ENCODE measurements at places on chromosomes 16 and 17.
A peak's percentile ranks its signal among the peaks of the same experiment; 100 is the strongest.

DNA sequence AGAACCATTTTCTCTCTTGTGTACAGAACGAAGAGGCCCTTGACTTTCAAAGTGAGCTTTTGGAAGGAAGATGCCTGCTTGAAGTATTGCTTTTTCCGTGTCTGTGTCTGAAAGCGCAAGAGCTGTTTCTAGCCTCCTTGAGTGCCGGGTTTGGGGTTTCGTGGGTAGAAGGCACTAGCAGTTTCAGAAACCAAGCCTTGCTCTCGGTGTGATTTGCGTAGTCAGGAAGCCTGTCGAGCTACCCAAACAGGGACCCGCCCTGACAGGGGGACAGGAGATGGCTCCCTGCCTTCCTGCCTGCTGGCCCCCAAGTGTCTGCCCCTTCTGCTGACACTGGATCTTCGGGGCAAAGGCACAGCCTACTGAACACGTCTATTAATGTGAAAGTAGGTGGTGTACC lies 322.0 kb downstream of the MAF start:
- DNase-seq = peak; percentile 90

- DNase-seq = no peak
These were observed 31.9 kb downstream of the PLCG2 start for GRCh38 chr16:81810894-81811538.

DNA sequence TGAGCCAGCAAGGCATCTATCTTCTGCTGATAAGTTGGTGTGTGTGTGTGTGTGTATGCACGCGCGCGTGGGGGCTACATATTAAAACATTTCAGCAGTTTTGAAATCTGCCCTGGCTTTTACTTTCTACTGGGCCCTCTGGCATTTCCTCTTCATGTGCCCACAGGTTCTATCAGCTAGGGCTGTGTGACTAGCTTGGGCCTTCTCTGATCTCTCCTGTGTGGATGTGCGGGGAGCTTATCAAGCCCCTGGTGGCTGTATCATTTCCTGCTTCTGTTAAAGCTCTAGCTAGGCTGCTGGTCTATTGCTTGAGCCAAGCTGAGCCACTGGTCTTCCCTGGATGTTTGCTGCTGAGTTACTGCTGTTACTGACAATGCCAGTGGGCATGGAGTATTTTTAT lies 132.5 kb downstream of the AATF start:
- DNase-seq = no peak

GRCh38 chr16:54934481-54935265 lies 4.0 kb downstream of the IRX5 start:
- DNase-seq = no peak

DNA sequence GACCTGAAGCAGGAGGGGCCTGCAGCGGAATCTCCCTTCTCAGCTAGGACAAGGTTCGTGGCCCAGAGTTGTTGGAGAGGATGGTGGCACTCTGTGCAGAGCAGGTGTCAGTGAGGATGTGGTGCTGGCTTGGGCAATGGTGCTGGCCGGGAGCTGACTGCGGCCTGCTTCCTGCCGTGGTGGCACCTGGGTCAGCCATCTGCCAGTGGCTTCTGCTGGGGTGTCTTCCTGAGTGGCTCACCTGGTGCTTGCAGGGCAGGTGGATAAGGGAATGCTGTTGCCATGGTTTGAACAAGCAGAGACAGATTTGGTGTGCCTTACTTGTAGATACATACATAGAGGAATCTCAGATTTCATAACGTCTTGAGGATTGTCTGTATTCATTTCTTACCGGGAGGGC lies 69.6 kb downstream of the SEC14L1 start:
- DNase-seq = no peak

DNA sequence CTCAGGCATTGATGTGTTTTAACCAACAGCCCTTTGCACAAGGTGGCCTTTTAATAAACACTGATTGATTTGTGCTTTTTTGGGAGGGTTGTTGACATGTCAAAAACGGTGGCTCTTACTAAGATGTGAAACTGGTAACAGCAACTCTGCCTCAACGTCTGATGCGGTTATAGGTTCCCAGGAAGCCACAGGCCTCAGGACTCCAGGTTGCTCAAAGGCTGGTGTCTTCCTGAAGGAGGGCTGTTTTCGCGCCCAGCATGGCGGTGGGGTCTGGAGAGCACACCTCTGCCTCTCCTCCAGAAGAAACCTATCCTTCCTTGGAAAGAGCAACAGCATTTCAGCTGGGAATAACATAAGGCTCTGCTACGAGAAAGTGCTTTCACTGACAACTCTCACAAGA lies 187.5 kb downstream of the IRF8 start:
- no peak for DNase-seq

DNA sequence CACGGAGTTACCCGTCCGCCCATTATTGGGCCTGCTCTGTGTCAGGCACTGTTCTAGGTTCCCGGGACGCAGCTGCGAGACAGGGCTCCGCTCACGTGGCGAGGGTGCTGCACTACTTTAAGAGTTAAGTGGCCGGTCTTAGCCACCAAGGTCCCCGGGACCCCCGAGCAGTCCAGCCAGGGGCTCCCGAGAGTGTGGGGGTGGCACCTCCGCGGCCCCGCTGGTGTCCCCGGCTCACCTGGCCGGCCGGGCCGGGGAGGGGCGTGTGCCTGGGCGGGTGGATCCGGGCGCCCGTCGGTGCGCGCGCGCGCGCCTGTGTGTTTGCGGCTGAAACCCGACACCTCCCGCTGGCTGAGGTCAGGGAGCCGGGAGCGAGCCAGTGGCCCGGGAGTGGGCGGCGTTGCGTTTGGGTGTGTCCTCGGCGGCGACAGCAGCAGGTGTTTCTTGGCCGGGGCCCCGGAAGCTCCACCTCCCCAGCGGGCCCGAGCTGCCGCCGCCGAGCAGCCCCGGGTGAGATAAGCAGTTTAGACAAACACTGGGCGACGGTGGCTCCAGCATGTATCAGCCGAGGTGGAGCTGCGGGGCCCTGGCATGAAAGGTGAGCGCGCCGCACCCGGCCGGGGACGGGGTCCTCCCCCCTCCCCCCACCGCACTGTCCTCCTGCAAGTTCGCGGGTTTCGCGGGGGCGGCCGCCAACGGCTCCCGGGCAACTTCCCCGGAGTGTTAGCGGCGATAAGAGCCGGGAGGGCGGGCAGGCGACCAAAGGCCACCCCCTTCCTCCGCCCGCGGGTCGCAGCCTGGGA lies at the start of gene GSE1:
TSS of gene GSE1 (plus strand) at position 522 of the 803 bp plus-strand sequence. CDS start at position 592, 70 bp downstream.
- DNase-seq = peak; percentile 68

DNA sequence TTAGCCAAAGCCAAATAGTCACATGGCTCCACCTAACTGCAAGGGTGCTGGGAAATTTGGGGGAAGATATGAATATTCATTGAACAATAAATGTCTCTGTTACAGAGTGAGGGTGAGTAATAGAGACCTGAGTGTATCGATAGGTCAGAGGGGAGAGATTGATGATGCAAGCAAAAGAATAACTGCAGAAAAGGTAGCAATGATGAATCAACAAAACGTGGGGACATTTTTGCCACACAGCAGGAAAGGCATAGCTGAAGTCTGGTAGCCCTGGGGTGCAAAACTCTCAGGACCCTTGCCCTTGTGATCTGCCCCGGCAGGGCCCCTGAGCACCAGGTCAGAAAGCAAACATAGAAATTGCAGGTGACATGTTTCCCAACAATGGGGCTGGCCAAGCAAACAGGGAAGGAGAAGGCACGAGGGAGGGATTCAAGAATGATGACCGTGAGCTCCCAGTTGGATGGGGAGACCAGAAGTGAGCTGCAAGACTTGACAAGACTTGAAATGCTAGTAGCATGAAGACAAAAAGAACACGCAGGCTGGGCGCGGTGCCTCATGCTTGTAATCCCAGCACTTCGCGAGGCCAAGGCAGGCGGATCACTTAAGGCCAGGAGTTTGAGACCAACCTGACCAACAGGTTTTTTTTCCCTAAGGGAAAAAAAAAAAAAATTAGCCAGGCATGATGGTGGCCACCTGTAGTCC lies 12.7 kb upstream of the HERPUD1 start:
- no peak for DNase-seq

DNA sequence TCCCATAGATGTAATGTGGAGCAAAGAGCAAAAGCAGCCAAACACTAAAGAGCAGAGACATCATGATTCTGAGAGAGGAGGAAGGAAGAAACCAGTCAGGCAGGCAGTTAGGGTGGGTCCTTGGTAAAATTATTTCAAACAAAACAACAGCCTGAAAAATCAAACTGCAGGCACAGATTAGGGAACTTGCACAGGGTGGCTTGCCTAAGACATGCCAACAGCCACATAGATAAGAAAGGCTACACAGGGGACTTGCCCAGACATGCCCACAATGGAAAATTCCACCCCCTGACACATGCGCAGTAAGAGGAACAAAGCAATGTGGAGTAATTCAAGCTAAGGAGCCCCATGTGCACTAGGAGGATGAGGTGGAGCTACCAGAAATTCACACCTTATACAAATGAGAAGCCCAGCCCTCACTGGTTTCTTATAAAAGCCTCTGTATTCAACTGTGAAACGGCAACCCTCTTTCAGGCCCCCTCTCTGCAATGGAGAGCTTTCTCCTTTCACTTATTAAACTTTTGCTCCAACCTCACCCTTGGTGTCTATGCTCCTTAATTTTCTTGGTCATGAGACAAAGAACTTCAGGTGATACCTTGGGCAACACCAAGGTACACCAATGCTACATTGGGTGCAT lies 7.3 kb upstream of the GAS7 start:
- DNase-seq = no peak

DNA sequence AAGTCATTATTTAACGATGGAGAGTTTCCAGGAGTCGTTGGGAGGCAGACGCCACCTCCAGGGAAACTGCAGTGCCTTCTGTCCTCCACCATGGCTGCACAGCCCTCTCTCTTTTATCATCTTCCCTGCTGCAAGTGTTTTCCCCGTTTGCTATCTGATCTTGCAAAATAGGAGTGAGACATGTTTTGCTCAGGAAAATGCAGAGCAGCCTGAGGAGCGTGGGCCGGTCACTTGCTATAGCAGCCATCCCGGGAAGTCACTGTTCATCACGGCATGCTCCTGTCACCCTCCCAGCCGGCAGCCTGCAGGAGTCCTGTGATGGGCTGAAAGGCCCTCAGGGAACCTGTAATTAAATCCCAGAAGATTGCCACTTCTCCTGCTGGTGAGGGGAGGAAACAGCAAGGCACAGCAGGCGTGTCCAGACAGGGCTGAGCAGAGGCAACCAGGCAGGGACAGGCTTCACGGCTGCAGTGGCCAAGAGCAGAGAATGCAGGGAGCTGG lies 143.1 kb downstream of the GSG1L start:
- no peak for DNase-seq

GRCh38 chr17:43562679-43563599 lies 16.8 kb upstream of the ETV4 start:
- no peak for DNase-seq

- DNase-seq = no peak
These were observed 16.5 kb downstream of the CRISPLD2 start for GRCh38 chr16:84836234-84836647.

GRCh38 chr16:1366712-1367299 lies 15.1 kb downstream of the GNPTG start:
- no peak for DNase-seq

DNA sequence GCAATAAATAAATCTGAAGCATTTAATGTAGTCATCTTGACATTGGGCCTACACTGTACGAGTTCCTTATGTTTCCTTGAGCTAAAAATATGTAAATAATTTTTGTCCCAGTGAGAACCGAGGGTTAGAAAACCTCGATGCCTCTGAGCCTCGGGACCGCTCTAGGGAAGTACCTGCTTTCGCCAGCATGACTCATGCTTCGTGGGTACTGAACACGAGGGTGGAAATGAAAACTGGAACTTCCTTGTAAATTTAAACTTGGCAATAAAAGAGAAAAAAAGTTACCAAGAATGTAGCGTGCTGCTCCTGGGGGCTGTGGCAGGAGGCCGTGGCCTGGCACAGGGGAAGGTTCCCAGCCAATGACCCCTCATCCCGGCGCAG lies 74.1 kb downstream of the SOCS1 start:
- DNase-seq = peak; percentile 50

GRCh38 chr16:68313116-68313515 lies 2.3 kb downstream of the PRMT7 start:
- no peak for DNase-seq

DNA sequence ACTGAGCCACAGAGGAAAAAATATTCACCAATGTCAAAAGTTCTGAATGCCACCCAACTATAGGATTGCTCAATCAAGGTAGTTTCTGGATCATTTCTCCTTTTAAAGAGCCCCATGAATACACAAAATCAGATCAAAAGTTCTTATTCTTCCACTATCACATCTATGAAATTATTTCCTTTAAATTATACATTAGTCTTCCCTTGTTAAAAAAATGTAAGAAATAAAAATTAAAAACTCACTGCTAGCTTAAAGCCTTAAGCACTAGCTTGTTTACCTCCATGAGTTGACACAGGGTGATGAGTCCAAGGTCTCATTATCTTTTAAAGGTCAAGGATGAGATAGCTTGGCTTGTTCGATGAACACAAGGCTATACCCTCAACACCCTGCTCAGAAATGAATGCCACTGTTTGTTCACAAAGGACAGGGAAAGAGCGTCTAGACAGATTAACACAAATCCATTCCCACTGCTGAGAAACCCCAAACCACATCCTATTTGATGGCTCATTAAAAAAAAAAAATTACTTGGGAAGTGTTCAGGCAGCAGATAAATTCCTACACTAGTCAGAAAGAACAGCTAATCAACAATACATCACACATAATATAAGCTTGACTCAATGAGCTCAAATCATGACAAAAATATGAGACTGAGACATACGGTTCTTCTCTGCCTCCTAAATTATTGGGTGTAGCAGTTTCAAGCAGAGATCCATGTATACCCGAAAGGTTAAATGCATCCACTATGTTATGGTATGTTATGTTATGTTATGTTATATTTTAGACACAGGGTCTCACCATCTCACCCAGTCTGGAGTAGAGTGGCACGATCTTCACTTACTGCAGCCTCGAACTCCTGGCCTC lies 118.9 kb downstream of the PARN start:
- no peak for DNase-seq

DNA sequence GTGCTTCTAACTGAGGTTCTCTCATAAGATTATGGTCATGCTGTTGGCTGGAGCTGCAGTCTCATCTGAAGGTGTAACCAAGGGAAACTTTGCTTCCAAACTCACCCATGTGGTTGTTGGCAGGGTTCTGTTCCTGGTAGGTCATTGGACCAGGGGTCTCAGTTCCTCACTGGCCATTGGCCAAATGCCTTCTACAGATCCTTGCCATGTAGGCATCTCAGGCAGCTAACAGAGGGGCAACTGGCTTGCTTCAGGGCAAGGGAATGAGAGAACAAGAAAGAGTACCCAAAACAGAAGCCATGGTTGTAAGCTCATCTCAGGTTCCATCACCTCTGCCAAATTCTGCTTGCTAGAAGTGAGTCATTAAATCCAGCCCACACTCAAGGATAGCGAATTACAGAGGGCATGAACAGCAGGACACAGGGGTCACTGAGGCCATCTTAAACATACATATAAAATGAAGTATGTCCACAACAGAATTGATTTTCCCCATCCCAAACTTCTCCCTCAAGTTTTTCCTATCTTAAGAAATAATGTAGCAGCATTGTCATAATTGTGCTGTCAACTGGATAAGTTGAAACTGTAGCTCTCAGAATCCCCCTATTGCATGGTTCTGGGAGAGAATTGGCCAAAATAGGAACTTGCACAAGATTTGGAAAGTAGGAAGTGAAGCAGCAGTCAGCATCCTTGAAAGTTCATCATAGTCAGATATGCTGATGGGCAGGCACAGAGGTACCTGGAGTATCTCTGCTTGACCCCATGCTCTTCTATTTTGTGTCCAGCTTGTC lies 42.4 kb upstream of the CES5A start:
- no peak for DNase-seq

Data from activated CD4-positive, alpha-beta T cell treated with anti-CD3 and anti-CD28 coated beads, Interleukin-2, amount 50 U/mL, for 16 hours (primary cell).